ENCODE measurements at places on chromosomes 6 and 20. TPM values are rescaled to one million over a fixed set of nuclear protein-coding genes. Genes with fewer than 3 reads are reported as not detected.

GRCh38 chr6:36329798-36330291, 6.8 kb downstream of the BNIP5 start:
- peaks cover 28% of the 10 kb centered on the region for H3K27me3 ChIP-seq
- no peak overlapping the region for H3K27ac ChIP-seq
- no peaks in the 10 kb centered on the region for H3K4me1 ChIP-seq
- no peak for DNase-seq
- no peaks in the 10 kb centered on the region for H3K36me3 ChIP-seq

DNA sequence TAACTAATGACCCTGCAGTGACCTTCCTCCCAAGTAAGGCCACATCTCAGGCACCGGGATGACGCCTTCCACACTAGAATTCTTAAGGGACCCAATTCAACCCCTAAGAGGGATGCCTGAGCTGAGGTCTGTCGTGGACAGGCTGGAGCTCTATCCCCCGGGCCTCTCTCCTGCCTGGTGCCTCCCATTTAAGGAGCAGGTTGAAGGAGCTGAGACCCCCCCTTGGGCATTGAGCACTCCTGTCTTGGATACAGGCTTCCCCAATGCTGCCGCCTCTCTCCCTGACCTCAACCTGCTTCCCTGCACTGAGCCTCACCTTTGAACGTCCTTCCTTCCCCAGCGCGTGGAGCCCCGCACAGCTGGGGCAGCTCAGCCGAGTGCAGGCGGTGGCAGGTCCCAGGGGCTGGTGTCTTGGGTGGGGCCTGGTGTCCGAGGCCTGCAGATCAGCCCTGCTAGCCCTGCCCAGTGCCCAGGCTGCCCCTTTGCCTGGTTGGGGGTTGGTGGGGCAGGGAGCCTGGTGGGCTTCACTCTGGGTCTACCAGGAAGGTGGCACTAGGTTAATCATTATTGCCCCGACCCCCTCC, 19.9 kb upstream of the BHLHE23 start:
- no peak for DNase-seq
- H3K36me3 ChIP-seq = no peaks in the 10 kb centered on the region
- H3K27me3 ChIP-seq = peaks cover 10% of the 10 kb centered on the region
- no peak overlapping the region for H3K4me3 ChIP-seq
- H3K27ac ChIP-seq = no peak overlapping the region

DNA sequence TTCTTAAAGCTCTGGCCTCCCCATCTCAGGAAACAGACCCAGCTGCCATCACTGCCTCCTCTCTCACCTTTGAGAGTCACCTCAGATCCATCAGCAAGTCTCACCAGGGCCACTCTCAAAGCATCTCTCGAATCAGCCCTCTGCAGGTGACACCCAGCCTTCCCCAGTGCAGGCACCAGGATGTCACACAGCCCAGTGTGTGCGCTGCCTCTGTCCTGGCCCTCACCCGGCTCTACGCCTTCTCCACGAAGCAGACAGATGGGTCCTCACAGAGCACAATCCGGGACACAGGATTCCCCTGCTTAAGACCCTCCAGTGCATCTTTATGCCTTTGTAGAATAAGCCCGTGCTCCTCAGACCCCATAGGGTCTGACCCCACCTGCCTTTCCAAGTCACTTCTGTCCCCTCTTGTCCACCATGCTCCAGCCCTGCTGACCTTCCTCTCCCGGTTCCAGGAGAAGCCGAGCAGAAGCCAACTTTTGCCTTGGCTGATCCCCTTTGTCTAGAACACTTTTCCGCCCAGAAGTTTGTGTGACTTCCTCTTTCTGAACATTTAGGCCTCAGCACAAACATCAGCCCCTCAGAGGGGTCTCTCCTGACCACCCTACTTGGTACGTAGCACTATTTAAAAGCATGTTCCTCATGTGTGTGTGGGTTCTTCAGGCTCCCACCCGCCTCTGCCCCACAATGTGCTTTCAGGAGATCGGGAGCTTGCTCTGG, 60.2 kb downstream of the PSMG4 start:
- peaks cover 18% of the 10 kb centered on the region for H3K4me1 ChIP-seq
- no peaks in the 10 kb centered on the region for H3K36me3 ChIP-seq
- H3K27me3 ChIP-seq = peaks cover 19% of the 10 kb centered on the region
- no peak overlapping the region for H3K4me3 ChIP-seq
- no peak overlapping the region for H3K27ac ChIP-seq

- no peak for DNase-seq
- no peak overlapping the region for H3K4me3 ChIP-seq
- no peaks in the 10 kb centered on the region for H3K27me3 ChIP-seq
- H3K27ac ChIP-seq = no peak overlapping the region
- no peaks in the 10 kb centered on the region for H3K36me3 ChIP-seq
These were observed 22.8 kb upstream of the TAF4 start for GRCh38 chr20:62088258-62089127.

- no peaks in the 10 kb centered on the region for H3K27me3 ChIP-seq
- peak overlapping the region; percentile 78 for H3K27ac ChIP-seq
- peaks cover 76% of the 10 kb centered on the region for H3K36me3 ChIP-seq
- H3K4me1 ChIP-seq = peaks cover 62% of the 10 kb centered on the region
These were observed 25.2 kb upstream of the C20orf204 start for GRCh38 chr20:64010711-64011237.

- DNase-seq = peak; percentile 30
- peaks cover 11% of the 10 kb centered on the region for H3K27me3 ChIP-seq
- H3K4me3 ChIP-seq = peak overlapping the region; percentile 69
- H3K36me3 ChIP-seq = no peaks in the 10 kb centered on the region
These were observed 504 bp downstream of the SNTA1 start for GRCh38 chr20:33443006-33443511.

- no peaks in the 10 kb centered on the region for H3K4me1 ChIP-seq
- peaks cover 2% of the 10 kb centered on the region for H3K27me3 ChIP-seq
- H3K36me3 ChIP-seq = no peaks in the 10 kb centered on the region
- no peak overlapping the region for H3K27ac ChIP-seq
- H3K4me3 ChIP-seq = no peak overlapping the region
These were observed 193.1 kb downstream of the SIM1 start for GRCh38 chr6:100271625-100272024.

The BCAS1 gene
- total RNA-seq = not detected

The FHL5 gene
- total RNA-seq = not detected

DNA sequence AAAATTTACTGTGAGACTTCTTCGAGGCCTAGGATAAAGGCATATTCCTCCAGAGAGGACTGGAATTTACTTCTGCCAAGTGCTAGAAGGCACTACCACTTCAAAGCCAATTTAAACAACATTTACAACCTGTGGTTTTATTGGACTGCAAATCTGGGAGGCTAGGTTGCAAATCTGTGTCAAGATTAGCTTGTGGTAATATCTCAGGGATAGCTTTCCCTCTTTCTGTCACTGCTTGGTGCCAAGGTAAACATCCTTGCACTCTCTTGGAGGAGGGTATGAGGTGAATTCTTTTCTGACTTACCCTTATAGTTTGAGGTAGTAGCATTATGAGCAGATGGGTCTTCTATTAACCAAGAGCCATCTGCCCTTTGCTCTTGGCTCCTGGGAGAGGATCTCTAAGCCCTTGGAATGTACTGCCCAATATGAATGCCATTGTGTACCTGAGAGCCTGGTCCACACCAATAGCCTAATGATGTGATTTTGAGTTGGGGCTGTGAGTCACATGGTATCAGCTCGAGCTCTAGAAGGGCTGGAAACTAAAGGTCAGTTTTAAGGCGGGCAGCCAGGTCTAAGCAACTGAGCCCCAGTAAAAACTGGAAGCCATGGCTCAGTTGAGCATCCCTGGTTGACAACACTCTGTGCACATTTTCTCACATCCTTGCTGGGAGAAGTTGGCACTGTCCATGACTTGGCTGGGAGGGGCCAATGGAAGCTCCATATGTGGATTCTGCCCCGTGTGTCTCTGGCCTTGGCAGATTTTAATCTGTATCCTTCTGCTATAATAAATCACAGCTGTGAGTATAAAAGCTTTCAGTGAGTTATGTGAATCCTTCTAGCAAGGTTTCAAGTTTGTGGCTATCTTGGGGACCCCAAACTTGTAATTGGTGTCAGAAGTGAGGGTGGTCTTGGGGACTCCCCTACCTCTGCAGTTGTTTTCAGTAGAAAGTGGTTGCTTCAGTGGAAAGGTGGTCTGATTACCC, 188.1 kb downstream of the UBE3D start:
- H3K36me3 ChIP-seq = no peaks in the 10 kb centered on the region
- no peaks in the 10 kb centered on the region for H3K4me1 ChIP-seq
- no peak overlapping the region for H3K4me3 ChIP-seq
- peaks cover 3% of the 10 kb centered on the region for H3K27me3 ChIP-seq

DNA sequence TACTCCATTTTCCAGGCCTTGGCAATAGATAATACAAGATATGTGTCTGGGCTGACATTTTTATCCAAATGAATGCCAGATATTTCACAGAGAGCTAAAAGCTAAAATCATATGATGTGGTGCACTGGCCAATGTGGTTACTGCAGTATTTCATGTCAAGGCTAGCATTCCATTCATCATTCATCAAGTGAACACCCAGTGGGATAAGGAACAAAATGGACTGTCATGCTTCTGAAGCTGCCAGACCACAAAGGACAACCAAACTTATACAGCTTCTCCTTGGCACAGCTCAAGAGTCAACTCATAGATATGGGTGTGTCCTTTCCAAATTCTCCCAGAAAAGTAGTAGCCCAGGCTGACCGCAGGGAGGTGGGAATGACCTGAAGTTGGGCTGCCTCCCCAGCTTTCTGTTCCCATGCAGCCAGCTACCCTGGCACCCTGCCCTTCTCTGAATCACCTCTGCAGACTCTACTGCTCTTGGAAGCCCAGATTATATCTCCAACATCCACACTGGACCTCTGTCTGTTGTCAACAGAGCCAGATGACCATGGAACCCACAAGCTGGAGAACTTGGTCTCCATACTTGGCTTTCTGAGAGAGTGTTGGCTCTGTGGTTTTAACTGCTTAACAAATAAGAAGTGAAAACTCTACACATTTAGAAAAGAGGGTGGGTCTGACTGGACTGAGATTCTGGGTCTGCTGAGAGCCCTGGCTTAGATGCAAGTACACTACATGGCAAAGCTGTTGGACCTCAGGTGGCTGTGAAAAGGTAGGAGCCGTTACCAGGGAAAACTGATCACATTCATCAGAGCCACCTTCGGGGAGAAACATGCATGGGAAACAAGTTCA, 122.8 kb downstream of the ALDH8A1 start:
- peaks cover 2% of the 10 kb centered on the region for H3K27me3 ChIP-seq
- no peaks in the 10 kb centered on the region for H3K36me3 ChIP-seq
- DNase-seq = no peak
- H3K4me3 ChIP-seq = no peak overlapping the region

GRCh38 chr20:63574156-63574828, at the start of gene HELZ2:
HELZ2 (minus strand) TSS chr20:63574239; CDS start chr20:63572385, 1,854 bp downstream.
- peaks cover 10% of the 10 kb centered on the region for H3K4me1 ChIP-seq
- H3K27ac ChIP-seq = peak within 1 kb of the TSS; percentile 89
- DNase-seq = peak; percentile 85
- peak within 1 kb of the TSS; percentile 83 for H3K4me3 ChIP-seq

- H3K27ac ChIP-seq = no peak overlapping the region
- no peak for DNase-seq
- no peaks in the 10 kb centered on the region for H3K27me3 ChIP-seq
These were observed 33.4 kb downstream of the DHX35 start for GRCh38 chr20:38995536-38996044.

GRCh38 chr20:33410081-33410742, 8.9 kb upstream of the CDK5RAP1 start:
- no peak overlapping the region for H3K27ac ChIP-seq
- H3K4me1 ChIP-seq = peaks cover 2% of the 10 kb centered on the region
- DNase-seq = no peak
- H3K36me3 ChIP-seq = peaks cover 13% of the 10 kb centered on the region

DNA sequence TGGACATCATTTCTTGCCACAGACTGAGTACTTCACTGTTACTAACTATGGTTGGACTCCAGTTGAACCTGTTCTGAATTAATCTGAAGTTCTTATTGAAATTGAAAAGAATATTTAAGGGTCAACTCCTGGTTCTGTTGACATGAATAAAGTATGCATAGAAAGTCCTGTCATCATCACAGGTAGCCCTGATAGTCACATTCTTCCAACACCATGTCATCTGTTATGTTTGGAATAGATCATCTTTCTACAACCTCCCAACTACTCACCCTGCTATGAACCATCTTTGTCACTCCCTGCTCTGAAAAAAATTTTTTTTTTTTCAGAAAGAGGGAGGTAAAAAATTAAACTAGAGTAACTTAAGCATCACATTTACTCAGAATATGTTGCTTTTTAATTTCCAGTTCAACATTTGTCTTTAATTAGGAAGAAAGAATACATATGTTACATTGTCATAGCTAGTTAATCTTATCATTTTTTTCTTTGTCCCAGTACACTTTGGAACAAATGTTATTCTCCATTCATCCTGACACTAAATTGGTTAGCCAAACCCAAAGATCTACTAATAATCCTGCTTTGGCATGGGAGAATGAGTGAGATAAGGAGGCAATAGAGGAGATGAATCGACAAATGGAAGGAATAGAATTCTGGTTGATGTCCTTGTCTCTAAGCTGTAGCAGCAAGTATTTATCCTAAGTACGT, 775.1 kb upstream of the NRSN1 start:
- DNase-seq = no peak
- H3K4me1 ChIP-seq = no peaks in the 10 kb centered on the region
- no peaks in the 10 kb centered on the region for H3K27me3 ChIP-seq
- H3K36me3 ChIP-seq = no peaks in the 10 kb centered on the region

- H3K27ac ChIP-seq = no peak overlapping the region
These were observed 2.3 kb upstream of the MAS1L start for GRCh38 chr6:29490055-29490454.

- H3K27me3 ChIP-seq = no peaks in the 10 kb centered on the region
- no peak overlapping the region for H3K4me3 ChIP-seq
- no peak overlapping the region for H3K27ac ChIP-seq
- peaks cover 15% of the 10 kb centered on the region for H3K36me3 ChIP-seq
- H3K4me1 ChIP-seq = peaks cover 27% of the 10 kb centered on the region
- no peak for DNase-seq
These were observed 13.8 kb downstream of the VAPB start for GRCh38 chr20:58402827-58403226.

The RAB44 gene
- total RNA-seq = not detected

The SEC63 gene
- 60.4 TPM for total RNA-seq

The MLN gene
- total RNA-seq = not detected

The SLC22A7 gene
- not detected for total RNA-seq

The SPTLC3 gene
- 0.37 TPM for total RNA-seq

GRCh38 chr6:129936329-129937165, 75.4 kb upstream of the TMEM244 start:
- H3K4me3 ChIP-seq = no peak overlapping the region
- no peaks in the 10 kb centered on the region for H3K4me1 ChIP-seq
- peaks cover 23% of the 10 kb centered on the region for H3K27me3 ChIP-seq

- DNase-seq = no peak
- H3K4me1 ChIP-seq = no peaks in the 10 kb centered on the region
- H3K27ac ChIP-seq = no peak overlapping the region
- no peaks in the 10 kb centered on the region for H3K27me3 ChIP-seq
- H3K4me3 ChIP-seq = no peak overlapping the region
- no peaks in the 10 kb centered on the region for H3K36me3 ChIP-seq
These were observed 46.0 kb downstream of the FAM184A start for GRCh38 chr6:119032428-119032827.

Measured in activated CD8-positive, alpha-beta T cell treated with anti-CD3 and anti-CD28 coated beads, Interleukin-2, amount 10 ng/mL, durations not matched to agents 7 days and 5 days (primary cell).